ENCODE measurements at places on chromosomes 3 and 15. TPM values are rescaled to one million over a fixed set of nuclear protein-coding genes. Genes with fewer than 3 reads are reported as not detected.

Gene TERC
- 3.2 TPM for total RNA-seq

GRCh38 chr15:64344651-64345294 is 11.2 kb downstream of the CSNK1G1 start:
- peaks cover 15% of the 10 kb centered on the region for H3K36me3 ChIP-seq
- H3K4me1 ChIP-seq, result no peaks in the 10 kb centered on the region
- no peak overlapping the region for H3K4me3 ChIP-seq
- peaks cover 2% of the 10 kb centered on the region for H3K27me3 ChIP-seq
- no peak overlapping the region for H3K27ac ChIP-seq

Gene TTLL3
- total RNA-seq, result 34.4 TPM

- no peak for DNase-seq
- no peak overlapping the region for H3K4me3 ChIP-seq
- no peaks in the 10 kb centered on the region for H3K4me1 ChIP-seq
- no peak overlapping the region for H3K27ac ChIP-seq
These were observed 57.2 kb downstream of the BFSP2 start for GRCh38 chr3:133457025-133457424.

GRCh38 chr3:9563851-9564250 is 10.2 kb upstream of the LHFPL4 start:
- peaks cover 1% of the 10 kb centered on the region for H3K27me3 ChIP-seq
- H3K4me3 ChIP-seq, result no peak overlapping the region
- H3K36me3 ChIP-seq, result peaks cover 2% of the 10 kb centered on the region
- no peak for DNase-seq
- H3K27ac ChIP-seq, result no peak overlapping the region

DNA sequence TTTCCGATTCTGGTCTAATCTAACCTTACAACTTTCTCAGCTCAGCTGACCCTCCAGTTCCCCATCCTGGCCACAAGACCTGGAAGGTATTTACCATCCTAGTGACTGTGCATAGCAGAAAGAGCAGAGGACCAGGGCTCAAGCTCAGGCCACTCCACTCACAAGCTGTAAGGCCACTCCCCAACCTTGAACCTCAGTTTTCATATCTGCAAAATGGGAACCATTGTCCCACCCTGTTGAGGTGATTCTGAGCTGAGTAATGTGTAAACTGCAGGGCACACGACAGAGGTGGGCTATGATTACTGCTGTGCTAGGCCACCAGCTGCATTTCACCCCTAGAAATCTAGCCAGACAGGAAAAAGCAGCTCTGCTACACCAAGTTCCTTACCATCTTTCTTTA is 21.7 kb downstream of the TMEM40 start:
- no peaks in the 10 kb centered on the region for H3K36me3 ChIP-seq
- no peak for DNase-seq
- peaks cover 5% of the 10 kb centered on the region for H3K27me3 ChIP-seq
- peaks cover 2% of the 10 kb centered on the region for H3K4me1 ChIP-seq
- no peak overlapping the region for H3K4me3 ChIP-seq

All from endothelial cell (in vitro differentiated cells).